Coronary artery (tissue), 2 donors: ENCODE measurements at places on chromosomes 13 and 19.

- no peak for DNase-seq
Observed at GRCh38 chr19:8307400-8307964, 676 bp downstream of the CD320 start.

- DNase-seq: peak; percentile 94
Observed at GRCh38 chr19:12782424-12783290, 7.3 kb upstream of the HOOK2 start.

DNA sequence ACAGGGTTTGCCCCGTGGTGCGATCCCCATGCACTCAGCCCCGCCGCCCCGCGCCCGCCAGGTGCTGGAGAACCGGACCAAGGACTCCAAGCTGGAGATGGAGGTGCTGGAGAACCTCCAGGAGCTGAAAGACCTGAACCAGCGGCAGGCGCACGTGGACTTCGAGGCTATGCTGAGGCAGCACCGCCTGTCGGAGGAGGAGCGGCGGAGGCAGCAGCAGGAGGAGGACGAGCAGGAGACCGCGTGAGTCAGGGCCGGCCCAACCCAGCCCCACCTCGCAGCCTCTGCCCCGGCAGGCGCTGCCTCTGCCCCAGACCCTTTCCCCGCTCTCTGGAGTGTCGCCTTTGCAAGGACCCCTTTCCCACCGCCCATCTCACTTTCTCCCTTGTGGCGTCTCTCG lies 11.3 kb downstream of the YJU2 start:
- no peak for DNase-seq

- no peak for DNase-seq
Observed at GRCh38 chr19:50311723-50312635, 17.2 kb downstream of the KCNC3 start.

GRCh38 chr13:42173789-42174343 lies 98.1 kb upstream of the AKAP11 start:
- DNase-seq: no peak
